ENCODE measurements at places on chromosomes 11 and 22.

GRCh38 chr11:62732830-62733229 lies 4.5 kb downstream of the TTC9C start:
- DNase-seq: no peak

- DNase-seq: peak; percentile 66
Measured at GRCh38 chr11:106466521-106467080, 389.1 kb downstream of the AASDHPPT start.

DNA sequence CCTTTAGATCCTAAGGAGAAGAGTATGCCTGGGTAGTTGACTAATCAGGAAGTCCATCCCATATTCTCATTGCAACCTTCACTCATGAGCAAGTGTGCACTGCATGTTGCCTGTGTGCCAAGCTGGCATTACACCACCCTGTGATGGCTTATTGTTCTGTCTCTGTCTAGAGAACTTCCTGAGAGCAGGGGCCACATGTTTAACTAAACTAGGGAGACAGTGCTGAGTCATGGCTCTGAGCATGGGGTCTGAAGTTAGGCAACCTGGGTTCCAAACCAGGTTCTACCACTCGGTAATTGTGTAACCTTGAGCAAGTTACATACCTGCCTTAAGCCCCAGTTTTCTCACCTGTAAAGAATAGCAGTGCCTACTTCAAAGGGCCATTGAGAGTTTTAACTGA lies 39.6 kb downstream of the CSNK2A3 start:
- DNase-seq: no peak

DNA sequence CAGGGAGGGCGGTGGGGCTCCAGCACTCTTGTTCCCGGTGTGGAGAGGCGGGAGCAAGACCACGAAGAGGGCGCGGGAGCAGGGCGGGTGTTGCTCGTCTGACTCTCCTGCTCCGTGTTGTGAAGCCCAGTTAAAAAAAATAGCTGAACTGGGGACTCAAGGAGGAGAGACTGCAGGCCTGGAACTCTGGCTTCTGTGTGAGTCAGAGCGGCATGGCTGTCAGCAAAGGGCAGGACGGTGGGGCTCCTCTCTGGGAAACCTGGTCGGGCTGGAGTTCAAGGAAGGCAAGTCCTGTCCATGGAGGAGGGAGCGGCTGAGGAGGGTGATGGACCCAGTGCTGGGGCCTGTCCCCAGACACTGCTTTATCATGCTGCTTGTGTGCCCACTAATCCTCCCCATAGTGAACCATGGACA lies 152.3 kb downstream of the FEZ1 start:
- no peak for DNase-seq

- DNase-seq: no peak
Measured at GRCh38 chr22:46602025-46602424, 18.2 kb upstream of the GRAMD4 start.

GRCh38 chr22:37498289-37498909 lies 12.2 kb upstream of the MFNG start:
- DNase-seq: peak; percentile 60

DNA sequence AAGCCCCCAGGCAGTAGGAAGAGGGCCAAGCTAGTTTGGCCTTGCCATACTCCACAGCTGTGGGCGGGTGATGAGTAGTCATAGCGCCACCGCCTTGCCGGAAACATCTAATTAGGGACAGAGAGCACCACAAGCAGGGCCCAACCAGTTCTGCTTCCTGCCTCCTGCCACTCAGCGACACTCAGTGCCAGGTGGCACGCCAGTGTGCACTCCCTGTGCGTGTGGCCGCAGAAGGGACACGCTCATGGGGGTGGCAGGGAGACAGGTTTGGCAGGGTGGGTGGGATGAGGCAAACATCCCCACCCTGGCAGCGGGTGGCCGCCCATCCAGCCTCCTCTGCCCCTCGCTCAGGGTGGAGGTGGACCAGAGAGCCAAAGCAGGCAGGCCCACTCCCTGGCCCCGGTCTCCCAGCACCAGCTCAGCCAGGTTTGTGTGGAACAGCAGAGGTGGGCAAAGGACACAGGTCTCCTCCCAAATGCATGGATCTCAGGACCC lies 4.9 kb downstream of the OVOL1 start:
- DNase-seq: no peak

DNA sequence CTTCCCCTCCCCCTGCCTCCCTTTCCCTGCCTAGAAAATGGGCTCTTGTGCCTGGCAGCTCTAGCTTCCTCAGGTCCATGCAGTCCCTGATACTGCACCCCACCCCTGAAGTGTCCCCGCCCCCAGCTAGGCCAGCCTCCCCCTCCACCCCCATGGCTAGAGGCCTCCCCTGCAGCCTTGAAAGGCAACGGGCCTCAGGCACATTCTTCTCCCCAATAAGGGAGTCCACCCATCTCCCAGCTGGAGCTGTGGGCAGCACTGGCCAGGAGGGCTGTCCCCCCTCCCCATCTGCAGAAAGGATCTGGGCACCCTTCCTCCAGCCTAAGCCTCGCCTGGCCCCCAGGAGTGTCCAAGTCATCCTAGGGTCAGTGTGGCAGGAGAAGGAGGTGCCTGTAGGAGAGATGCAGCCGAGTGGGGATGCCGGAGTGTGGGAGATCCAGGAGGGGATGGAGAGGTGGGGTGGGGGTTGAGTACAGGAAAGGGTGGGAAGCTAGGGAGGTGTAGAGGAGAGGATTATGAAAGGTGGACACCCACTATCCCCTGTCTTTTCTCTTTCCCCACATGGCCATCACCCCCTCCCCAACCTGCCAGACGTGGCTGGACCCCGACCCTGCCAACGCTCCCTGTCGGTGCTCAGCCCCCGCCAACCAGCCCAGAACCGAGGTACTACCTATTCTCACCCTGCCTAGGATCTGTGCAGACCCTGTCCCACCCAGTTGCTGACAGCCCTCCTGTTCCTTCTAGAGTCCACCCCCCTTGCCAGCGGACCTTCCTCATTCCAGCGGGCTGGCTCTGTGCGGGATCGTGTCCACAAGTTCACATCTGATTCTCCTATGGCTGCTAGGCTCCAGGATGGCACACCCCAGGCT lies 9.3 kb downstream of the SMTN start:
- DNase-seq: no peak

- DNase-seq: no peak
Measured at GRCh38 chr11:71574418-71574817, 8.3 kb downstream of the KRTAP5-11 start.

DNA sequence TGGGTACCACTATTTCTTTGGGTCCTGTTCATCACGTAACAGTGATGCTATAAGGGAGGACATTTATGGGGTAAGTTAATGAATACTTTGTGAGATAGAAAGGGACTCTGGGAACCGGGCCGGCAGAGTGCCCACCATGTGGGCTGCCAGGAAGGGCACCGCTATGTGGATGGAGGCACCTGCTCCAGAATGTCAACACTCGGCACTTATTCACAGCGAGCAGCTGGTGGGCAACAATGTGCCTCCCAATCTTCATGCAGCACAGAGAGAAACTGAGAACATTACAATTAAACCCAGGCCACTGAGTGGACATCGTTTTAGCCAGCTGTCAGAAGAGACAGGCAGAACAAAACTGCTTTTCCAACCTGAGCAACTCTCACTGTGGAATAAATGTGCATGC lies 15.8 kb upstream of the ELFN2 start:
- DNase-seq: no peak

GRCh38 chr11:78432956-78433355 lies 15.3 kb upstream of the GAB2 start:
- DNase-seq: no peak

GRCh38 chr11:133164986-133165385 lies 367.3 kb downstream of the OPCML start:
- DNase-seq: no peak

- DNase-seq: no peak
Measured at GRCh38 chr11:124874571-124875255, 9.5 kb downstream of the ROBO3 start.

DNA sequence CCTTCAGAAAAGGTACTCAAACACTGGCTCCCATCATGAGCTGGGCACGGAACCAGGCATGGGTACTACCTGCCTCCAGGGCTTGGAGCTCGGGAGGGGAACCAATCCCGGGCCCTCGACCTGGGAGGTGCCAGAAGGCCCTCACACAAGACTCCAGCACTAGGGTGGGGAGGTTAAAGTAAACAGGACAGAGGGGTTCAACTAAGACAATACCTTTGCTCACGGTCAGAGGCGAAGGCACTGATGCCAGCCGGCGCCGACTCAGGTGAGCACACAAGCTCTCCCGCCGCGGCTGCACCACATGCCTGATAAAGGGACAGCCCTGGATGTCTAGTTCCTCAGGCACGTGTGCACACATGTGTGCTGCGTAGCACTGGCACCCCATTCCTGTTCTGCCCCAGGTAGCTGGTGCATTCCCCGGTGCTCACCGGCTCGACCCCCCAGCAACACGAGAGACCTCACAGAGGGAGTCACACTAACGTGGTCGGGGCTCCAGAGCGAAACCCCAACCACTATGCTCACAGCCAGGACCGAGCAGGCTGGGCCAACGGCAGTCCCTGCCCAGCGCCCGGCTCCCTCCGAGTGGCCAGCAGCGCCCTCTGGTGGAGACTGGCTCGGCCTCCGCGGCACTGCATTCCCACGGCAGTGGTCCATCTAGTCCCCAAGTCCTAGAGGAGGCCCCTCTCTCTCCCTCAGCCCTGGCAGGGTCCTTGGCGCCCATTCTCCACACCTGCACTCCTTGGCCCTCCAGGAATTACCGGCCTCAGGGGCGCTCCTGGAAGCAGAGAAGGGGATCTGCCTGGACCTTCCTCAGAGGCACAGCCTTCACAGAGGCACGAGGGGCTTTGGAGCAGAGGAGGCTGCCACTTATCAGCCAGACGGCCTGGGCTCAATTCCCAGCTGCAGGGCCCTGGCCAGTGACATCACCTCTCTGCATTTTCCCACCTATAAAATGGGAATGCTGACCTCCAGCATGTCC lies 28.8 kb upstream of the MOB2 start:
- DNase-seq: peak; percentile 81

GRCh38 chr11:121024989-121025388 lies 1.1 kb downstream of the TBCEL start:
- DNase-seq: no peak

- DNase-seq: no peak
Measured at GRCh38 chr11:42837994-42838393, 473.8 kb upstream of the API5 start.

DNA sequence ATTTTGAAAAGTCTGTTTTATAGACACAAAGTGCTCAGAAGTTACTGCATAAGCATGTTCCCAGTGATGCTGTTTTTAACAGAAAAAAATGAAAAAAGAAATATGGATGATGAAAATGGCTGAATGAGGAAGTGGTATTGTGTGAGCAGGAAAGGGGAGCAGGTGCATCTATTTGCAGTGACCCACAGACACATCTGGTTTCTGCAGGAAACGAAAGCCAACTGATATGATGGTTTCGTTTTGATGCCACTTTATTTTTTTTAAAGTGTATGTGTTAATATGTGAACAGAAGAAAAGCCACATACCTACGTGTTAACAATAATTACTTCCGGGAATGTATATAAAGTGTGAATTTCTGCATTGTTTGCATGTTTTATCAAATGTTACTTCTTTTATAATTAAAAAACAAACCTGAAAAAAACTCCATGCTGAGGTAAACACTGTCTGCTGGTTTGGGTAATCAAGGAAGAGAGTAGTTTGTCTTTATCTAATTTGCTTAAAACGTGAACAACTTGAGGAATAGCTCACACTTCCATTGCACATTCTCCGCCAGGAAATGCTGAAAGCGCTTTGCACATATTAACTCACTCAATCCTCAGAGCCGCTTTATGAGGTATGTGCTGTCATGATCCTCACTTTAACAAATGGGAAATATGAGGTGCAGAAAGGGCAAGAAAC lies 1335.9 kb downstream of the TBC1D22A start:
- no peak for DNase-seq

GRCh38 chr11:102488208-102488607 lies 35.6 kb upstream of the TMEM123 start:
- no peak for DNase-seq
